Pulmonary artery endothelial cell (primary cell): ENCODE measurements at places on chromosomes 5 and 9. TPM values are rescaled to one million over a fixed set of nuclear protein-coding genes. Genes with fewer than 3 reads are reported as not detected.

DNA sequence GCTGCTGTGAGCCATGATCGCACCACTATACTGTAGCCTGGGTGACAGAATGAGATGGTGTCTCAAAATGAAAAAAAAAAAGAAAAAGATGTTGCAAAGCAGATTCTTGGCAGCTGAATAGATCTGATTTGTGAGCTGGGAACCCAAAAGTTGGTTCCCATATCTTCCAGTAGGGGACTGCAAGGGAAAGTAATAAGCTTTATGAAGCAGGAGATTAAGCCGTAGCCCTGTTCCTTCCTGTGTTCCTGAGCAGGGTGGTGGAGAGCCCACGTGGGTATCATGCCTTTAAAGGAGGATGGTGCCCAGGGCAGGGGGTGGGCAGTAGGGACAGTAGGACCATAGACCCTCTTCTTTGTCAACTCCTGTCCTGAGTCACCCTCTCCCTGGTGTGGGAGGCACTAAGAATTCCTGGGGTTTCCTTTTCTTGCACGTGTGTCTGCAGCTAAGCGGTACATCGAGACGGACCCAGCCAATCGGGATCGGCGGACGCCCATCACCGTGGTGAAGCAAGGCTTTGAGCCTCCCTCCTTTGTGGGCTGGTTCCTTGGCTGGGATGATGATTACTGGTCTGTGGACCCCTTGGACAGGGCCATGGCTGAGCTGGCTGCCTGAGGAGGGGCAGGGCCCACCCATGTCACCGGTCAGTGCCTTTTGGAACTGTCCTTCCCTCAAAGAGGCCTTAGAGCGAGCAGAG lies 37.9 kb downstream of the STOM start:
- no peak for DNase-seq

DNA sequence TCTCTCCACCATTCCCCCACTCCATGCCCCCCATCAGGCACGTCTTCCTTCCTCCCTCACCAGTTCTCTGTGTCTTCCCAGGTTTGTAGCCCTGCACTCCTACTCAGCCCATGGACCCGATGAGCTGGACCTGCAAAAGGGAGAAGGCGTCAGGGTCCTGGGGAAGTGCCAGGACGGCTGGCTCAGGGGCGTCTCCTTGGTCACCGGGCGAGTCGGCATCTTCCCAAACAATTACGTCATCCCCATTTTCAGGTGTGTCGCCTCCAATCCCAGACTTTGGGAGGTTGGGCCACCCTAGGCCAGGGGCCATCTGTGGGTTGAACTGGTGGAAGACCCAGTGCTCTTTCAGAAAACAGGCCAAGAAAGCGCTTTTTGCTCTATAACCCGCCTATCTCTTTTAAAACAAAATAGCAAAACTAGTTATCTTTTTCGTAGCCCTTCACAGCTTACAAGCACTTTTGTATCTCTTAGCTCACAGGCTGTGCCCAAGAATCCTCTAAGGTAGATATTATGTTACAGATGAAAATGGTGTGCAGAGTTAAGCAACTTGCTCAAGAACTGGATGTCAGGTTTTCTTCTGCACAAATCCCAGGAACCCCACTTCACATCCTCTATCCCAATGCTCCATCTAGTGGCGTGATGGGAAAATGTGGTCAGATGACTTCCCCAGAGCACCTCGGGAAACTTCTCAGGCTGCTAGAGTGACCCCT lies 56.2 kb downstream of the PLAC8L1 start:
- peak; percentile 33 for DNase-seq

GRCh38 chr9:136093346-136093986 lies 1.6 kb downstream of the NACC2 start:
- DNase-seq = no peak

- no peak for DNase-seq
These were observed 3.8 kb downstream of the LHFPL2 start for GRCh38 chr5:78644741-78645300.

- no peak for DNase-seq
These were observed 311.0 kb downstream of the SLIT3 start for GRCh38 chr5:168989731-168990505.

DNA sequence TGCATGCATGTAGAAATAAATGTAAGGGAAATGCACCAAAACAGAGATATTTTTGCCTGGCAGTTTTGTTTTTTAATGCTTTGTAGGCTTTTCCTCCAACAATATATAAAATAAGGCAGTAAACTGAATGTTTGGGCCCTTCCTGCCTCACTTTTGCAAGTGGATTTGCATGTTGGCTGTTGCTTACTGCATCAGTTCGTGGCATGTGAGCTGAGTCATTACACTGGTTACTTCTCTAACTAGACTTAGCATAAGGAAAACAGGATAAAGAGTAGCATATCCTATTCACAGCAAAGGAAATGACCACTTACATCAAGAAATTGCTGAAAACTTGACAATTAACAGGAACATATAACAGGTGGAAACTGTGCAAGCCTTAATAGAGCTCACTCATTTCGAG lies 113.4 kb downstream of the TLE1 start:
- no peak for DNase-seq

DNA sequence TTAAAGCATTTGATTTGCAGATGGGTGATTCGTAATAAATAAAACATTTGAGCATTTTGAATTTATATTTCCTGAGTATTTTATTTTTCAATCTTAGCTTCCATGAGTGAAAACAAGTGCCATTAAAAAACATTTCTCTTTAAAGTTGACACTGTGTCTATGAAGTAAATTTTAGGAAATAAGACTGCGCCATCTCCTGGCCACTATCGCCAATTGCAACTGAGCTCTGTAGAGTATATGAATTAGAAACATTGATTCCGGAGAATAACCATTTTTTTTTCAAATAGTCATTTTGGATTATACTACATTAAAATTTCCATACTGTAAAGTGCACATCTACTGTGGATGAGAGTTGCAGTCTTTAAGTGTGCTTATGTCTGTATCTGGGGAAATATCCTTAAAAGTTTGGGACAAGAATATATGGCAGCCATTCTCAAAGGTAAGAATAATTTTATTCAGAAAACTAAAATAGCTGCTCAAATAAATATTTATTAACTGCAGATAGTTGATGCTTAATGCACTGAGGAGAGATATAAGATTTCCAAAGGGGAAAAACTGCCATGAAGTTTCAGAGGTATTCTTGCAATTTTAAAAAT lies 5.9 kb downstream of the DMRTA1 start:
- no peak for DNase-seq

DNA sequence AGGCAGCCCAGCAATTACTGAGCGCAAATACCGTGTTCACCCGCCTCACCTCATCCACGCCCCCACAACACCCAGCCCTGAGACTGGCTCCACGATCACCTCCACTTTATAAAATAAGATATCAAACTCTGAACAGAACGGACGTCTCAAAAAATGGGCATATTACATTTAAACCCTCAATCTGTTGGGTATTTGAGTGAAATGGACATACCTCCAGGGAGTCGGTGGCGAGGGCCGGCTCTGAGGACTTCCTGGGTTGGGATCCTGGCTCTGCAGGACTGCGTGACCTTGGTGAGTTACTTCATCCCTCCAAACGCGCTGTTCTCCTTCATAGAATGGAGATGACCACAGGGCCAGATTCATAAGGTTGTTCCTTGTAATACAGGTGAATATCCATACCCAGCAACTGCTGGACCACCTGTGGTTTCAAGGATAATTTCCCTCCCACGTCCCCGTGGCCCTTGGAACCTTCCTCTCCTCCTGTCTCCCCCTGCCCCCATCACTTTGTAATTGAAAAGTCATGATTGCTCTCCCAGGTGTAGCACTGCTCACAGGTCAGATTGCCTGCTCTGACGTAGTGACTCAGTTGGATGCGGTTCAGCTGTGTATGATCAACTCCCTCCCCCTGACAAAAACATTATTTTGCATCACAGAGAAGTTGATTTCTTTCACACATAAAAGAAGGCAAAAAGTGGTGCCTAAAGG lies 135.6 kb downstream of the KCNIP1 start:
- DNase-seq = no peak

DNA sequence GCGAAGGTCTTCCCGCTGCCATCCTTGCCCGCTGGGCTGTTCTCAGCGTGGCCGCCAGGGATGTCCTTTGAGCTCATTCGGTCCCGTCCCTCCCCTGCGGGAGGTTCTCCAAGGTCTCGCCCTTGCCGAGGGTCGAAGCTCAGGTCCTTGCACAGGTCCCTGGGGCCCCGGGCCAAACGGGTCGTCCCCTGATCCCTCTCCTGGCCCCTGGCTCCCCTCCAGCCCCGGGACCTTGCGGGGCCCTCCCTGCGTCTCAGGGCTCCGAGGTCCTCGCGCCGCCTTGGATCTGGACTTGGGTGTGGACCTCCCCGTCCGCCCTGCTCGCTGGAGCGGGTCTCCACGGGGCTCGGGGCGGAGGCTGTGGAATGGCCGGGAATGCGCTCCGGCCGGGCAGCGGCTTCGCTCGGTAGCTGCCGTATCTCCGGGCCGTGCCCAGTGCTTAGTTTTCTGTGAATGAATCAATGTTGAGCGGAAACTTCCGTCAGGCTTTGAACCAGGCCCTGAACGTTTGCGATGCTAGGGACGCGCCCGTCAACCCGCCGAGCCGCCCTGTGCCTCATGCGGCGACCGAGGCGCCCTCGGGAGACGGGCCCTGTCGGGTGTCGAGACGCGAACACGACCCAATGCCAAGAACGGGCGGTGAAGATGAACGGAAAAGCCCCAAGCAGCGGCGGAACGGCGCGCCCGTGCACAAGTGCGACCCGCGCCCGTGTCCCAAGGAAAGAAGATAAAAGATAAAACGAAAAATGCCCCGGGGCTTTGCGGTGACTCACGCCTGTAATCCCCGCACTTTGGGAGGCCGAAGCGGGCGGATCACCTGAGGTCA lies 780 bp downstream of the RNU6ATAC start:
- no peak for DNase-seq

The JMY gene
- 8.9 and 10.7 TPM in 2 replicates for total RNA-seq

GRCh38 chr9:93871286-93871685 lies 83.9 kb downstream of the BARX1 start:
- no peak for DNase-seq

The SHISAL2B gene
- not detected in 2 replicates for total RNA-seq

- DNase-seq = no peak
These were observed 15.4 kb upstream of the EXOC3 start for GRCh38 chr5:427415-428087.

- no peak for DNase-seq
These were observed 179.5 kb downstream of the TRIO start for GRCh38 chr5:14322437-14323187.
